ENCODE measurements at places on chromosomes 13 and 19.

DNA sequence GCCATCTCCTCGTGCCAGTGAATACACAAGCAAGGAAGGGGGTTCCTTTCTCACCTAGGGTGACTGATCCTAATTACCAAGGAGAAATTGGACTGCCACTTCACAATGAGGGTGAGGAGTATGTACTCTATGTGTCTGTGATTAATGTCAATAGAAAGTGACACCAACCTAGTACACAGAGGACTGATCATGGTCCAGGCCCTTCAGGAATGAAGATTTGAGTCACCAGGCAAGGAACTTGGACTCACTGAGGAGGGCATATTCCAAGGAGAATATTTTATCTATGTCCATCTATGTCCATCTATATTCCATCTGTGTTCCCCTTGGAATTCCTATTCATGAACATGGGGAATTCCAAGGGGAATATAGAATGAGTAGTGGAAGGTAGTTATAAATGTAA is 9.2 kb upstream of the ALOX5AP start:
- no peak for DNase-seq

- DNase-seq: no peak
Observed at GRCh38 chr13:114324334-114324733, 10.0 kb downstream of the CHAMP1 start.

- DNase-seq: no peak
Observed at GRCh38 chr13:50284540-50284939, 269.3 kb downstream of the KCNRG start.

DNA sequence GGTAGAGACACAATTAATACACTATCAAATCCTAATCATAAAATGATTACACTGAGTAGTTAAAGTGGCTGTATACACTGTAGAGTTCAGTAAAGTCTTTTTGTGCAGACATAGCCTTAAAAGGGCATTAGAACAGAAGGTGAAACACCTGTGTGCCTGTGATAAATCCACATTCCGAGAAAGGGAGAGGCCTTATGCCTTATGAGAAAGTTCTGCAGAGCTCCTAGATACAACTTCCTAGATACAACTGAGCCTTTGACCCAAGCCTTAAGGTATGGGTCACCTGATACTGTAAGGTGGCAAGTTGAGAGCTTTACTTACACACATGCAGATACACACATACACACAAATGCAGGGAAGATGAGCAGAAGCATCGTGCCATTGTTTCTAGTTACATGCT is 6.3 kb downstream of the SERP2 start:
- DNase-seq: no peak

DNA sequence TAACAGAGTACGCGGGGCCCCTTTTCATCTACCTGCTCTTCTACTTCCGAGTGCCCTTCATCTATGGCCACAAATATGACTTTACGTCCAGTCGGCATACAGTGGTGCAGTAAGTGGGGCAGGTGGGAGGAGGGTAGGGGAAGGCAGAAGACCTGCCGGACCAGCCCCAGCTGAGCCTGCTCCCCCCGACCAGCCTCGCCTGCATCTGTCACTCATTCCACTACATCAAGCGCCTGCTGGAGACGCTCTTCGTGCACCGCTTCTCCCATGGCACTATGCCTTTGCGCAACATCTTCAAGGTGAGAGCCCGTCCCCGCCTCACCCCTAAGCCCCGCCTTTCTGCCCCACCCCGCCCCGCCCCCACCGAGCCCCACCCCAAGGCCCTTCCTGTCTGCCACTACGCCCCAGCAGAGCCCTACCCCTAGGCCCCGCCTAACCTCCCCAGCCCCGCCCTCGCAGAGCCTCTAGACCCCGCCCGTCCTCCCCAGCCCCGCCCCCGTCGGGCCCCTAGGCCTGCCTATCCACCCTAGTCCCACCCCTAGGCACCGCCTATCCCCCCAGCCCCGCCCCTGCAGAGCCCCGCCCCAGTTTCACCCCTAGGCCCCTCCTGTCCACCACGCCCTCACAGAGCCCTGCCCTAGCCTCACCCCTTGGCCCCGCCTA is 7.7 kb downstream of the NDUFB7 start:
- DNase-seq: no peak

- DNase-seq: no peak
Observed at GRCh38 chr13:66689037-66689619, 541.0 kb downstream of the PCDH9 start.

DNA sequence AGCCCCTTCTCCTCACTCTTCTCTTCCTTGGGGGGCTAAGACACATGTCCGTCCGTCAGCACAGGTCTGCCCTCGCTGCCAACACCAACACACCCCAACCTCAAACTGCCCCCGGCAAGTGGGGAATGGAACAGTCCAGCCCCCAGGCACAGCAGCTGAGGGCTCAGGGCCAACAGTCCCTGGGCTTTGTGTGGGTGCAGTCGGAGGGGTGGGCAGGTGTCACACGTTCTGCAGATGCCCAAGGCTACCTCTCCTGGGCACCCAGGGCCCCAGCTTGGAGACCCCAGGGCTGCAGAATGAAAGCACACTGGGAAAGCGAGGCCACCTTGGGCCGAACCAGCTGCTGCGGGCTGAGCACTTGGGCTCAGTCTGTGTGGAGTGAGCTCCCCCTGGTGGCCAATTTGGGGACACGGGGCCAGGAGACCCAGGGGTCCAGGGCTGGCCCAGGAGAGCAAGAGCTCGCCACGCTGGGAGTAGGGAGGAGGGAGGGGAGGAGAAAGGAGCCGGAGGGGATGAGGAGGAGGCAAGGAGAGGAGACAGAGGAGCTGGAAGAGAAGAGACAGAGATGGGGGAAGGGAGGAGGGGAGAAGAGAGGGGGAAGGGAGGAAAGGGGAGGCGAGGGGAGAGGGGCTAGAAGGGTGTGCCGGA is 14.0 kb upstream of the ATP8B3 start:
- DNase-seq: no peak

DNA sequence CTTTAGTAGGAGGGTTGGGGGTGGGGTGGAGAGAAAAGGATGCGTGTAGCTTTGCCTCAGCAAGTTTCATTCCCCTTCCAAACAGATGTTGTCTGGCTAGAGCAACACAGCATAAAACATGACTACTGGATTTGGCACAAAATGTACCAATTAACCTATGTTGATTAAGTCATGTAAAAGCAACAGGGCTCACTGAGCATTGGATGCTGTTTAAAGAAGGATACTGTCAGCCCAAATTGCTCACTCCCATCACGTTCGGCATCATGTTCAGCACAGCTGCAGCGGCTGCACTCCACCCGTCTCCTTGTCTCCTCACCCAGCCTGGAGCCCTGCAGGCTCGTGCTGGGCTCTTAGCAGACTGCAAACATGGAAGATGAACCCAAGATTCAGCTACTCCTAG is 77.5 kb downstream of the DLEU7 start:
- DNase-seq: no peak

- DNase-seq: no peak
Observed at GRCh38 chr13:35479038-35479492, 2.6 kb upstream of the MAB21L1 start.

DNA sequence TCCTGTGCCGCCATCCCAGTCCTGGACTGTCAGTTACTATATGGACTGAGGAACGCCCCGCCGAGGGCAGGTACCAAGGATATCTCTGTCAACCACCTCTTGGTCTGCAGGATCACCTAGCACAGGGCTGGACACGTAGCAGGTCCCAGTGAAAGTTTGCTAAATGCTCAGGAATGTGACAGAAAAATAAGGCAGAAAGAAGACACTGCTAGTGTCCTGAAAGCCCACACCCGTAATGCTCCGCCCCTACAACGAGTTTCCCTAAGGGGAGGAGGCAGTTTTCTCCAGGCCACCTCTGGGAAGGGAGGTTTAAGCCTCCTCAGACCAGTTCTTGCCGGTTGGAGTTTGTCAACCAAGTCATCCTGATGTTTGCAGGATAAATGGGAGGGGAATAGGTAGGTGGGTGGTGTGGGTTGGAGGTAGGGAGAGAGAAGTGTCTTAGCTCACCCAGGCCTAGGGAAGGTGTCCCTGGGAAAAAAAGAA is 1.7 kb upstream of the SERTAD3 start:
- no peak for DNase-seq

- DNase-seq: no peak
Observed at GRCh38 chr13:75938811-75939560, 302.9 kb downstream of the LMO7 start.

DNA sequence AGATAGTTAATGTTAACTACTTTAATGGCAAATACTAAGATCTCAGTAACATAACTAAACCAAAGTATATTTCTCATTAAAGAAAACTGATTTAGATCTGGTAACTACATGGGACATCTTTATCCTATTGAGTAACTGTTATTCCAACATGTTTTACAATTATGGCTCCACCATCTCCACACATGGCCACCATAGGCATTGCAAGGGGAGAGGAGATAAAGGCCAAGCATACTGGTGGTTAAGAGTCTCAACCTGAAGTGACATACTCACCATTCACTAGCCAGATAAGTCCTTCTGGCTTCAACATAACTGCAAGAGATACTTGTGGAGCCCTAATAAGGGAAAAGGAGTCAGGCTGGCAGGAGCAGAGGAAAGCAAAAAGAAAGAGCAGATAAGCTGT is 1586.4 kb upstream of the SPRY2 start:
- DNase-seq: no peak

DNA sequence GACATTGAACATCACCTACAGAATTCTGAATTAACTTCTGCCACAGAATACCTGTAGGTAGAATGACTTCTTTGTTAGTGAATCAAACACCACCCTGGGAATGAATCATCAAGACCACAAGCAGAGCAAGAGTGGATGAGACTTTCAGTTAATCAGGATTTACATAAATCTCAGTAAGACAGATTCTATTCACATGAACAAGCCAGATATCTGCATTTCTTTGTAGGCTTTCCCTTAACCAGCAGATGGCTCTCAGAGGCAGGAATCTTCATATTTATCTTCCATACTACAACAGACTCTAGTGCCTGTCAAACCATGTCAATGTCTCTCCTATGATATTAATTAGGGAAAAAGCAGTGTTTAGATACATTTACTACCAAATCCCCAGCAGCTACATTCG is 412.1 kb downstream of the KLF12 start:
- no peak for DNase-seq

DNA sequence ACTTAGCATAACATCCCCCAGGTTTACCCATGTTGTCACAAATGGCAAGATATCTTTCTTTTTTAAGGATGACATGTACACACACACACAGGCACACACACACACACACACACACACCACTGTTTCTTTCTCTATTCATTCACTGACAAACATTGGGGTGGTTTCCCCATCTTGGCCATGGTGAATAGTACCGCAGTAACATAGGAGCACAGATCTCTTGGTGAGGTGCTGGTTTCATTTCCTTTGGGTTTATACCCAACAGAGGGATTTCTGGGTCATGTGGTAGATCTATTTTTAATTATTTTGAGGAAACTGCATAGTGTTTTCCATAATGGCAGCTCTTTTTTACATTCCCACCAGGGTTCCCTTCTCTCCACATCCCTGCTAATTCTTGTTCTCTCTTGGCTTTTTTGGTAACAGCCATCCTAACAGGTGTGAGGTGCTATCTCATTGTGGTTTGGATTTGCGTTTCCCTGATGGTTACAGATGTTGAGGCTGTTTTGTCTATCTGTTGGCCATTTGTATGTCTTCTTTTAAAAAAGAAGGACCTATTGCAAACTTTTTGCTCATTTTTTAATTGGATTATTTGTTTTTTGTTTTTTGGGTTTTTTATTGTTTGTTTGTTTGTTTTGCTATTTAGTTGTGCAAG is 251.7 kb upstream of the IRS2 start:
- DNase-seq: no peak

DNA sequence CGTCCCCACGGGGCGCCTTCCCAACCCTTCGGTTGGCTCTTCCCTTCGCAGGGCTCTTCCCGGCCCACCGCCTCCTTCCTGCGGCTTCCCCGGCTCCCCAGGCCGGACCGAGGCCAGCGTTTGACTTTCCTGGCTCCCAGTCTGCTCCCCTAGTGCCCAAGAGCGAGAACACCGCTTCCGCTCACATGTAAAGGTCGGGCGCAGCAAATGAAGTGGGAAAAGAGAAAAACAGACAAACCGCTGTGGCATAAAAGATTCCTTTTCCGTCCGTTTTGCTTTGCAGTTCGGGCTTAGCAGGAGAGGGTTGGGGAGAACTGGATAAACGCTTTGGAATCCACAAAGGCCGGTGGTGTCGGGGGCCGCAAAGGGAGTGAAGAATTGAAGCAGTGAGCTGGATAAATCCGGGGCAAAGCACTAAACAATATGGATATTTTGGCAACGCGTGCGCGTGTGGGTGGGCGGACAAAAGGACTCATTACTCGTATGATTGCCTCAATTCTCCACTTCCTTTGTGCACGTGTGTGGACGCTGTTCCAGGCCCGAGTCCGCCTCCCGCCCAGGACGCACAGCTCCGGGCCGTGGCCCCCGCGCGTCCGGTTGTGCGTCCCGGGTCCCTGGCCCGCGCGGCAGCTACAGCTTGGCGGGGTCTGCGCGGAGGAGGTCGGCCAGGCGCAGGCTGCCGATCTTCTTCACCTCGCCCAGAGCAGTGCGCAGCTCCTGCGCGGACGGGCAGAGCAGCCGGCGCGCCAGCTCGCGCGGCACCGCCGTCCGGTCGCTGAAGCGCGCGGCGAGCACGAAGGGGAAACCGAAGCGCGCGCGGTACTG is 8.6 kb upstream of the CDX2 start:
- DNase-seq: no peak

- no peak for DNase-seq
Observed at GRCh38 chr19:53365899-53366493, 491 bp downstream of the ZNF525 start.

DNA sequence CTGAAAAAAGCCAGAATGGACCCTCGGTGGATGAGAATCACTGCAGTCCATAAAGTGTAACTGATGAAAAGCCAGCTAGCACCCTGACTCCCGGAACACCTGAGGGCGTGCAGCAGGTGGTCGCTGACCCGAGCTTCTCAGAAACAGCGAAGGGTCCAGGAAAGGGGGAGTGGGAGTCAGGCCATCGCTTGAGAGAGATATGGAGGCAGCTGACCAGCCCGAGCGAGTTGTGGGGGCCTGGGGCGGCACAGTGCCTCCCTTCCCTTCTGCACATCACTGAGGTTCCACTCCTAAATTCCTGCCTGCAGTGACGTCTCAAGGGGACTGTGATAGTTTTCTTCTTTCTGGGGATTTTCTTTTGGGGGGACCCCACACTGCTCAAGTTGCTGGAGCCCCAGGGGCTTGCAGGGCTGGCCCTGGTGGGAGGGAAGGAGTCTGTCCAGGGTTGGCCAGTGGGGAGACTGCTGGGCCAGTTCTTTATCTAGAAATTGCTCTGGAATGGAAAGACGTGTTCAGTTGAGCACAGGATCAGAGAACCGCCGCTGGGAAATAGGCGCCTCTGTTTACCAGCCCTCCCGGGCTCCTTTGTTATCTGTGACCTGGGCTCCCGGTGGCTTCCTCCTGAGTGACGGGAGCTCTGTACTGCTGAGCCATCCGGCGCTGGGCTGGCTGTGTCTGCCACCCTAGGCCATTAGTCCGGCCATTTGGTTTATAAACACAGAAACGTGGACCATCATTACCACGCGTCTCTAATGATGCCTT is 71.3 kb downstream of the RAB20 start:
- no peak for DNase-seq

DNA sequence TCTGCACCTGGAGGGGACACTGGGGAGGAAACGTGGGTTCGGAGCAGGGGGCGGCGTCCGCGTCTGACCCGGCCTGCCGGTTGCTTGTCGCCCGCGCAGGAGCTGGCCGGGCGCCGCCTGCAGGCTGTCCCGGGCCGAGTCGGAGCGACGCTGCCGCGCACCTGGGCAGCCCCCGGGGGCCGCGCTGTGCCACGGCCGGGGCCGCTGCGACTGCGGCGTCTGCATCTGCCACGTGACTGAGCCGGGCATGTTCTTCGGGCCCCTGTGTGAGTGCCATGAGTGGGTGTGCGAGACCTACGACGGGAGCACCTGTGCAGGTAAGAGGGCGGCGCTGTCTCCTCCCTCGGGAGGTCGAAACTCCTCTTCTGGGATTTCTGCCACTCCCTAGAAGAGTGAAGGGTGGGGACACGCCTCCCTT is 1.3 kb downstream of the ITGBL1 start:
- DNase-seq: no peak
